Liver (tissue), 10 donors: ENCODE measurements at places on chromosomes 1 and 21. TPM values are rescaled to one million over a fixed set of nuclear protein-coding genes. Genes with fewer than 3 reads are reported as not detected.

GRCh38 chr21:33162436-33162951 lies 67.2 kb upstream of the IFNAR2 start:
- DNase-seq = no peak

- no peak for DNase-seq
Measured at GRCh38 chr1:235160383-235160956, 580 bp downstream of the RBM34 start.

DNA sequence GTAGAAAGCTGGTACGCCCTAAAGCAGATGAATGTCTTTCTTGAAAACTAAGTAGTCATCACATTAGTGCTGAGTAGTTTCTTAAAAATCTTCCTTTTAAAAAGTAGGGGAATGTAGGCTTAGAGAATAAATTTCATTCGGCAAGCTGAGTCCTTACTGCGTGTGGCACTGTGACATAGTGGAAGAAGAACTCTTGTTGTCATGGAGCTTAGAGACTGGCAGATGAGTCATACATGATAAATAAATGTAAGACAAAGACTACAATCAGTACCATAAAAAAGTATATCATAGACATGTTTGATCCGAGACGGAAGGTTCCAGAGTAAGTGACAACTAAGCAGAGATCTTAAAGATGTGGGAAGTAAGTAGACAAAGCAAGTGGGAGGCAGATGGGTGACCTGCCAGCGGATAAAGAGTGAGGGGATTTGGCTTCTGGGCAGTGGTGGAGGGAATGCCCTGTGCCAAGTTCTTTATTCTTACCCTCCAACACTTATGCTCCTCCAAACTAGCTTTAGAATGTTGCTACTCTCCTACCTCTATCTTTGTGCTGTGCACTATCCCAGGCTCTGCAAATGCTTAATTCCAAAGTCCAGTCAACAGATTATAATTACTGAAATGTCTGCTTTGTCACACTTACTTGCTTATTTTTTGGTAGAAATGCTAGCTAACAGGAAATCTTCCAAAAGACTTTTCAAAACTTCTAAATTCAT lies 608.5 kb upstream of the USP24 start:
- no peak for DNase-seq

The TAS1R1 gene
- polyA plus RNA-seq = not detected

The RNU1-4 gene
- not detected for polyA plus RNA-seq
